Amniotic epithelial cell (primary cell): ENCODE measurements at places on chromosomes 12 and 14.
A peak's percentile ranks its signal among the peaks of the same experiment; 100 is the strongest.

DNA sequence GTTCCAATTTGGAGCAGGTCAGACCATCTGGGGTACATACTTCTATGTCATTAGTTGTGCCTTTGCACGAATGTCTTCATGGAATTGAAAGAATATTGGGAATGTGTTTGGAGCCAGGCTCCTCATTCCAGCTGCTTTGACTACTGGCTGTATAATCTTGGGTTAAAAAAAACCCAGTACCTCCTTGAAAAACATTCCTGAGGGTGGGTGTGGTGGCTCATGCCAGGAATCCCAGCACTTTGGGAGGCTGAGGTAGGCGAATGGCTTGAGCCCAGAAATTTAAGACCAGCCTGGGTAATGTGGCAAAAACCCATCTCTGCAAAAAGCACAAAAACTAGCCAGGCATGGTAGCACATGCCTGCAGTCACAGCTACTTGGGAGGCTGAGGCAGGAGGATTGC lies 125.6 kb downstream of the TTC8 start:
- DNase-seq: no peak

DNA sequence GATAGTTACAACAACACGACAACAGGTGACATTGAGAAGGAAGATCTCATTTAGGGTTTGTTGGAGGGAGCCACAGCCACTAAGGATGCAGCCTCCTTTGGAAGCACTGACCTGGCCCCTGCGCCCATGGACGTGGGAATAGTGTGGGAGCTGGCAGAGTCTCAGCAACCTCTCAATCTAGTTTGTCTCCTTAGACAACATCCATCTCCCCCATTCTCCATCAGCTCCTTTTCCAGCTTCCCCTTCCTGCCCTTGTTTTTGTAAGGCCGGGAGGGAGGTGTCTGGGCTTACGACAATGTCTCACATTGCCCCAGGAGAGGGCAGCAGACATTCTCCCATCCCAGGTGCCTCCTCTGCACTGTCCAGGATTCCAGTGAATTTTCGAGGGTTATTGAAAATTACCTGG lies 170.2 kb upstream of the PZP start:
- DNase-seq: no peak

- no peak for DNase-seq
Observed at GRCh38 chr12:107242189-107242588, 148.8 kb upstream of the CRY1 start.

- DNase-seq: peak; percentile 75
Observed at GRCh38 chr12:96239711-96240635, 45.8 kb downstream of the ELK3 start.

GRCh38 chr12:82593901-82594396 lies 92.8 kb upstream of the TMTC2 start:
- no peak for DNase-seq

GRCh38 chr14:86442135-86442534 lies 912.2 kb downstream of the FLRT2 start:
- no peak for DNase-seq

DNA sequence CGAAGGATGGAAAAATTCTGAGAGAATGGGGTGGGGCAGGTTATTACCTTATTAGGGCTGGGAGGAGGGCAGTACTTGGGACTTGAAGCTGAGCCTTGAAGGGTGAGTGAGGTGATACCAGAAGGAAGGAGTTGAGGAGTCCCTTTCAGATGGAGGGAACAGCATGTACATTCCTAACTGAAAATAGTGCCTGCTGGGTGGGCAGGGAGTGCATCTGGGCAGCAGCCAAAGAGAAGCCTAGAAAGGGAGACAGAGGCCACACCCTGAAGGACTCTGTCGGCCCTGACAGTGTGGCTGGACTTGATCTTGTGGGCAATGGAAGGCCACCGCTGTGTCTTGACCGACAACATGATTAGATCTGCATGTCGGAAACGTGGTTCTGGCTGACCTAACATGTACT lies 147.6 kb downstream of the NDUFA12 start:
- DNase-seq: no peak

GRCh38 chr12:118959985-118960560 lies 21.3 kb upstream of the SRRM4 start:
- DNase-seq: no peak

- DNase-seq: peak; percentile 74
Observed at GRCh38 chr12:114918535-114919233, 234.7 kb upstream of the TBX3 start.

DNA sequence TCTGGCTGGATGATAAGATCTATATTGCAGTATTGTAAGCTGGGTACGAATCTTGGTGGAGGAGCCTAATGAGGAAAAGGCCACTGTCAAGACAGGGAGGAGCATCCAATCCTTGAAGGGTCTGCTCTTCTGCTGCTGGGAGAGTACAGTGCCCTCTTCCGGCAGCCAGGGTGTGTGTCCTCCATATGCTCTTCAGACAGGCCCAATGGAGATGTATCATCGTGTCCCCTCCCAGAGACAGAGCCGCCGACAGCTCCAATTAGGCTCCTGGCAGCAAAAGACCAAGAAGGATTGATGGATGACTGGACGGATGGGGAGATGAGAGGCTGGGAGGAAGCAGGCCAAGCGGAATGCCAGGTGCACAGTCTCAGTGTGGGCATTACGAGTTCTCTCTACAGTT lies 51.6 kb upstream of the PIWIL1 start:
- no peak for DNase-seq

- no peak for DNase-seq
Observed at GRCh38 chr12:1703771-1704722, 13.2 kb downstream of the ADIPOR2 start.

GRCh38 chr12:93571925-93572711 lies at the start of gene SOCS2:
Gene SOCS2 (plus strand): TSS chr12:93572675. CDS start chr12:93572898, 223 bp downstream.
- DNase-seq: no peak

- peak; percentile 76 for DNase-seq
Observed at GRCh38 chr14:42047421-42048055, 440.9 kb downstream of the LRFN5 start.

DNA sequence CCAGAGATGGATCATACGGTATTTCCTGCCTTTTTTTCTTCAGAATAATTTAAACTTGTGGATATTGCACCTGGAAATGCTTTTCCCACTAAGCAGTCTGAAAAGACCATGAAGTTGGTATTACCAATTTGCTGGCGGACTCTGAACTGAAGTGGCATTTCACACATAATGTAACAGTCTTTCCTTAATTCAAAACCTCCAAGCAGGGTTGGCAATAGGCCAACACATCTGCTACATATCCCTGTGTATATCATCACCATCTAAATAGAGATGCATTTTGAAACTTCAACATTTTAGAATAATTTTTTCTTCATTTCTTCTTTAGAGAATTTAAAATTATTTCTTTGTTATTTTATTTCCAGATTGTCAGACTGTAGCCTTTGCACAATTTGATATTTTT lies 100.5 kb downstream of the TSPAN8 start:
- no peak for DNase-seq

DNA sequence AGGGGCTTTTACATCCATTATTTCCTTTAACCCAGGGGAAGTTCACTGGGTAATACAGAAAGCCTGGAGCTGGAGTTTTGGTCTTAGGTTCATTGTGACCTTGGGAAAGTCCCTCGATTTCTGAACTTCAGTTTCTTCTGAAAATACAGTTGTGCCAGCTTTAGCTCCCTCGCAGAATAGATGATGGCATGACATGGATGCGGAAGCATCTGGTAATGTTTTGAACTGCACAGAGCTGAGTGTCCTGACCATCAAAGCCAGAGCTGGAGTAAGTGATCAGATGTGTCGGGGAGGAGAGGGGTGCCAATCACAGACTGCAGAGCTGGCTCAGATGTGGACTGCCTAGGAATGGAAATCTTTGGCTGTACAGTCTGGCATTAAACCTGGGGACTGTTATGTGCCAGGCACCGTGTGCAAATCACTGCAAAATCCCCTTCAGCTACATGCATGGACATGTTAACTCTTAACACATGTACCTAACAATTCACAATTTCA lies 180.9 kb downstream of the ETV6 start:
- DNase-seq: no peak

DNA sequence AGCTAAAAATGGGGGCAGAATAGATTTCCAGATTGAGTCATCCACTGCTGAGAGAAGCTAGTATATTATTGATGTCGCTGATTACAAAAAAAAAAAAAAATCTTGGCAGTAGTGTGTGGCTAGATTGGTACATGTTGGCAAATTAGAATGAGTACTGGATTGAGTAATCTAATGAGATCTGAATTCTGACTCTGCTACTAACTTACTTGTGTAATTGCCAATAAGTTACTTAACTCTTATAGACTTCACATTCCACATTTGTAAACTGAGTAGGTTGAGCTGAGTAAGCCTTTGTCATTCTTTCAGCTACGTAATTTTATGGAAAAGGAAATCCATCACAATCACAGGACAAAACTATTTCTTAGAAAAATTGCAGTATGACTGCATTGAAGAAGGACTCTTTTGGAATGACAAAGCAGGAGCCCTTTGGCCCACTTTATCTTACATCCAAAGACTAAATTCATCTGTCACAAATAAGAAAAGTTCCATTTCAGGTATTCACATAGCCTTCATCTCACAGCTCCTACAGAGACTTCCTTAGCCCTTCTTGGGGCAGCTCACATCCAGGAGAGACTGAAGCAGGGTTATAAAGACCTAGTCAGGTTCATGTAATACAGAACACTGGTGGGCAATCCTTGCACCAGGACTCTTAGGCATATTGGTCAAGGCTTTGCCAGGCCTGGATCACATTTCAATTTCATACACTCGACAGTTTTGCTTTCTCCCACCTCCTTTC lies 197.3 kb upstream of the CPNE8 start:
- peak; percentile 63 for DNase-seq

DNA sequence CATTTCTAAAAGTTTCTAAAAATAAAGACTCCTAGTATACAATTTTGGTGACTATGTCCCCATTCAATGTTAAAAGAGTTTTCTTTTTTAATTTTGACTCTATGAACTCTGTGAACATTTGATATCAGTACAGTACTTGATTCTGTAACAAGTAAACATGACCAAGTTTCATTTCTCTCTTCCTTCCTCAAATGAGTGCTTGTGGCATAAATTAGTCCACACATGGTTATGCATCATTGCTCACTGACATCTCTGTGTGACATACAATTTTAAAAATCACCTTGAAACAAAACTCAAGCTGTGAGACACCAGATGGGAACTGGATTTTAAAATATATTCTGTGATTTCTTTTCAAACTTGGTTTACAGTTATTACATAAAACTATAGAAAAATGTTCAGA lies 253.9 kb upstream of the MDGA2 start:
- no peak for DNase-seq

GRCh38 chr14:51307551-51307950 lies 67.5 kb downstream of the TMX1 start:
- no peak for DNase-seq
